ENCODE measurements at places on chromosomes 12 and 14.
A peak's percentile ranks its signal among the peaks of the same experiment; 100 is the strongest.

GRCh38 chr12:125249066-125249824 is 184.0 kb downstream of the AACS start:
- DNase-seq: no peak

GRCh38 chr12:108875682-108876361 is 4.1 kb upstream of the DAO start:
- no peak for DNase-seq

DNA sequence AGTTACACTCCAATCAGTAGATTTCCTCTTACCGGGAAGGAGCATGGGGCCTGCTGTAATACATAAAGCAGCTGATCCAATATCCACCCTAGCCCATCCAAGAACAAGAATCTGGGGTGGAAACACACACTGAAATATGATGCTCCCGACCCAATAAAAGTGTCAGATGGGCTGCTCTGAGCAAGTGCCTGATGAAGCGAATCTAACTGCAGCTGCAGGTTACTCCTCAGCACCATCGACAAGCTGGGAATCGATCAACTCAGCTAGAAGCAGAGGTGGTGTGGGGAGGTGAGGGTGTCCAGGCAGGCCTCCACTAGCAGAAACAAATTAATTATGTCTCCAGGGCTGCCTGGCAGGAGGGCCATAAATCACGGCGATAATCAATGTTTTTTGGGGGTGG is 64.0 kb upstream of the WSCD2 start:
- no peak for DNase-seq

DNA sequence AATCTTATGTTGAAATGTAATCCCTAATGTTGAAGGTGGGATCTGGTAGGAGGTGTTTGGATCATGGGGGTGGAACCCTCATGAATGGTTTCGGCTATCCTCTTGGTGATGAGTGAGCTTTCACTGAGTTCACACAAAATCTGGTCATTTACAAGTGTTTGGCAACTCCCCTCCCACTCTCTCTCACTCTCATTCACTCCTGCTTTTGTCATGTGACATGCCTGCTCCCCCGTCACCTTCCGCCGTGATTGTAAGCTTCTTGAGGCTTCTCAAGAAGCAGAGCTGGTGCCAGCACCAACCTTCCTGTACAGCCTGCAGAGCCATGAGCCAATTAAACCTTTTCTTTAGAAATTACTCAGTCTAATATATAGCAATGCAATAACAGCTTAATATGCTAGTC is 245.4 kb downstream of the BMP4 start:
- DNase-seq: no peak

GRCh38 chr12:65885312-65885711 is 61.0 kb downstream of the HMGA2 start:
- DNase-seq: no peak

GRCh38 chr12:129635021-129635685 is 268.7 kb downstream of the TMEM132D start:
- no peak for DNase-seq

GRCh38 chr12:44441155-44441554 is 435.0 kb downstream of the NELL2 start:
- no peak for DNase-seq

DNA sequence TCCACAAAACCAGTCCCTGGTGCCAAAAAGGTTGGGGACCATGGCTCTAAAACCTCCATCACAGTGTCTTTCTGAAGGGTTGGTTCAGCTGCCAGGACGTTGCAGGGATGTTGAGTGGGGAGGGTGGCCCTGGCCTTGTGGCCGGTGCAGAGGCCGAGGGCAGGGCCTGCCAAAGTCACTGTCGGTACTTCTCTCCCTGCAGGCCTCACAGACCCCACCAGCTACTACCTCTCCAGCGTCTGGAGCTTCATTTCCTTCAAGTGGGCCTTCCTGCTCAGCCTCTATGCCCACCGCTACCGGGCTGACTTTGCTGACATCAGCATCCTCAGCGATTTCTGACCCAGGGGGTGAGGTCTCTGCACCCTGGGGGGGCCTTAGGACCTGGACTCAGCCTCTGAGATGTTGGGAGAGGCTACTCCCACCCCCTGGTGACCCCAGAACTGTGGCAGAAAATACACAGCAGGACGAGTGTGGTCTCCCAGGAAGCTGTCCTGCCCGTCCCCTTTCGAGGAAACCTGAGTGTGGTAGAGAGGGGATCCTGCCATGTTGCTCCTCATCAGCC is 7.0 kb downstream of the SLC48A1 start:
- DNase-seq: no peak

- peak; percentile 39 for DNase-seq
Measured at GRCh38 chr14:55446127-55446736, 5.8 kb upstream of the TBPL2 start.

DNA sequence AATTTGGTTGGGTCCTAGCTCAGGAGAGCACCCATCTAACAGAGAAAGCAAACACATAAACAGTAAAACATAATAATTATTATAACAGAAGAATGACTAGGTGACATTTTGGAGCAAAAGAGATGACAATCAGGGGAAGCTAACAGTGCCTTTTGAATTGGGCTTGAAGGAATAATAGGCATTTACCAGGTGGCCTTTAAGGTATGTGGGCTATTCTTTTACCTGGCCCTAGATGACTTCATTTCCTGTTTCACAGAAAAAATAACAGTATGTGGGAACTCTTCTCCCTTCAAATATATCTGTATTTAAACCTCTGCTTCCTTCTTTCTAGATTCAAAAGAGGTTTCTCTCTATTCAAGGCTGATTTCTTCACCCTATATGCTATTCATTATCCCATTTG is 3.8 kb downstream of the IRAK4 start:
- no peak for DNase-seq

- DNase-seq: no peak
Measured at GRCh38 chr14:29528889-29529288, 398.8 kb downstream of the PRKD1 start.

- DNase-seq: no peak
Measured at GRCh38 chr14:86525673-86526072, 995.7 kb downstream of the FLRT2 start.

DNA sequence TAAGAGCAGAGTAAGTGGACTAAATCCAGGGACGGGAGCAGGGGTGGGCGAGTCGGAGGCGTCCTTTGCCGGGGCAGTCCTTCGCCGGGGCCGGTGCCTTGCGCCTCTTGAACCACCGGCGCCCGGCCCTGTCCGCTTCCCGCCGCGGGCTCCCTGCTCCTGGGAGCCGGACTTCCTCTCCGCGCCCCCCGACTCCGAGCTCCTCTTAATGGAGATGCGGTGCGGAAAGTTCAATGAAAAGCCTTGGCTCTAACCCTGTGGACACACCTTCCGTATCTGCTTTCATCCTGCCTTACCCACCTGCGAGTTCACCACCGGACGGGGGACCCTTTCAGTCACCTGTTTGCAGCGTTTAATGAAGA is 412 bp downstream of the FGFR1OP2 start:
- no peak for DNase-seq

DNA sequence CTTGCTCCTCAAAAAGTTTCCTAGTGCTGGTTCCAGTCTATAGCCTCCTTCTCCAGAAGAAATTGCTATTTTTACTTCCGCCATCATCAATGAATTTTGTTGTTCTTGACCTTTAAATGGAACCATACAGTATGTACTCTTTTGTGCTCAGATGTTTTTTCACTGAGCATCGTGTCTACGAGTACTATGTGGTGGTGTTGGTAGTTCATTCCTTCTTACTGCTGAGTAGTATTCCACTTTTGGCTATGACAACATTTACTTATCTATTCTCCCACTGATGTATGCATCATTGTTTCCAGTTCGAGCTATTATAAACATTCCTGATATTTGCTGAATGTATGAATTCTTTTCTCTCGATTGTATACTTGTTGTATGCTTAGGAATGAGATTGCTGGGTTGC is 28.6 kb downstream of the SLC2A14 start:
- no peak for DNase-seq

DNA sequence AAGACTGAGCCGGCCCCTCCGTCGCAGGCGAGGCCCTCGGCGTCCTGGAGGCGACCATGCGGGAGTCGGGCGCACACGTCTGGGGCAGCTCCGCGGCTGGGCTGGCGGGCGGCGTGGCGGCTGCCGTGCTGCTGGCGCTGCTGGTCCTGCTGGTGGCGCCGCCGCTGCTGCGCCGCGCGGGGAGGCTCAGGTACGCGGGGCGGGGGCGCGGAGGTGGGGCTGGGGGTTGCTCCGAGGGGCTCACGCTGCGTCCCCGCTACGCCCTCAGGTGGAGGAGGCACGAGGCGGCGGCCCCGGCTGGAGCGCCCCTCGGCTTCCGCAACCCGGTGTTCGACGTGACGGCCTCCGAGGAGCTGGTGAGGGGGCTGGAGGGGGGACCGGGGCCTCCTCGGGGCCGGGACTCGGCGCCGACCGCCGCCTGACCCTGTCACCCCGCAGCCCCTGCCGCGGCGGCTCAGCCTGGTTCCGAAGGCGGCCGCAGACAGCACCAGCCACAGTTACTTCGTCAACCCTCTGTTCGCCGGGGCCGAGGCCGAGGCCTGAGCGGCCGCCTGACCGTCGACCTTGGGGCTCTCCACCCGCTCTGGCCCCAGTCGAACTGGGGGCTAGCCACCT is 7.8 kb downstream of the AMN start:
- no peak for DNase-seq

GRCh38 chr14:77541905-77542304 is 43.3 kb upstream of the ISM2 start:
- DNase-seq: no peak

DNA sequence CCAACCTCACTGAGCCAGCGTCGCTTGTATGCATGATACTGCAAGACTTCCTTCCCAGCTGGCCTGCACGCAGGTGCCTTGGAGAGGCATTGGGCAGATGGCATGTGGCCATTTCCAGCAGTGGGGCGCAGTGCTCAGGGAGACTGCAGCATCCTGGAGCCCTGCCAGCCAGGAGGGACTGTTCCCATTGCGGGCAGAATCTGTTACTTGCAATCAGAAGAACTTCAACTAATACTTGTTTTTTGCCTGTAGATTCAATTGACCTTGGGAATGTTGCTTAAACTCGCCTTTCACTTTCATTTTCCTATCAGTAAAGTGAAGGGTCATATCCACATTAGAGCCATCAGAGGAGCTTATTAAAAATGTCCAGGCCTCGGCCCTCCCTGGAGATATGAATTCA is 29.8 kb downstream of the ANKRD9 start:
- no peak for DNase-seq

GRCh38 chr14:56741325-56741724 is 69.0 kb downstream of the OTX2 start:
- no peak for DNase-seq

- DNase-seq: peak; percentile 71
Measured at GRCh38 chr14:100147181-100147631, 12.2 kb downstream of the DEGS2 start.

DNA sequence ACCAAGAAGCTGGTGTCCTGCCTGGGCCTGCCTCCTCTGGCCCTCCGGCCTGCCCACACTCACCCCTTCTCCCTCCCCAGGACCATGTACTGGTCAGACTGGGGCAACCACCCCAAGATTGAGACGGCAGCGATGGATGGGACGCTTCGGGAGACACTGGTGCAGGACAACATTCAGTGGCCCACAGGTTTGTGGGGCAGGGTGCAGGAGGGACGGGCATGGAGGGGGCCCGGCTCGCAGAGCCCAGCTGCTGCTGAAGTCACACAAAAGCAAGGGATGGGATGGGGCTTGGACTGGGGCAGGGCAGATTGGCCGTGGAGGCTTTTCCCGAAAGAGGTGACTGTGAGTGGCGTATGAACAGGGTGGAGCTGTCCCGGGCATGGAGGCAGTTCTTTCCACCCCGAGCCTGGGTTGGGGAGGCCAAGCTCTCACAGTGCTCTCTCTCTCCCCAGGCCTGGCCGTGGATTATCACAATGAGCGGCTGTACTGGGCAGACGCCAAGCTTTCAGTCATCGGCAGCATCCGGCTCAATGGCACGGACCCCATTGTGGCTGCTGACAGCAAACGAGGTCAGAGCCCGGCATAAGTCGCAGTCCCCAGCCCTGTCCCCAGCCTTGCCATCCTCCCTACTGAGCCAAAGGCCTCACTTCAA is 7.8 kb upstream of the NXPH4 start:
- DNase-seq: no peak

DNA sequence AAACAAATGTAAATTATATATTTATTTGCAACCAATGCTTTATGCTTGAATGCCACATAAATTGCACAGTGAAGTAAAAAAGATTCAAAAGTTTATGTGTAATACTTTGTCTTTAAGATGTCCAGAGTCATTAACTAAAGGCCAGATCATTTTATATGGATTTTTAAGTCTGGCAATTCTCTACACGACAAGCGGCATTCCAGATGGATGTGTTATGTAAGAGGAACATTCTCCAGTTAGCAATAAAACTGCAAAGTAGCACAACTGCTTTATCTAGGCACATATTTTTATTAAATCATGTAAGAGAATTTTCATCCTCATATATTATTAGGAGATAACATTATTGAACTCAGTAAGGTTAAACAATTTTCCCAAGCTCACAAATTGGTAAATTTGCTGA is 1717.7 kb upstream of the SEL1L start:
- no peak for DNase-seq

DNA sequence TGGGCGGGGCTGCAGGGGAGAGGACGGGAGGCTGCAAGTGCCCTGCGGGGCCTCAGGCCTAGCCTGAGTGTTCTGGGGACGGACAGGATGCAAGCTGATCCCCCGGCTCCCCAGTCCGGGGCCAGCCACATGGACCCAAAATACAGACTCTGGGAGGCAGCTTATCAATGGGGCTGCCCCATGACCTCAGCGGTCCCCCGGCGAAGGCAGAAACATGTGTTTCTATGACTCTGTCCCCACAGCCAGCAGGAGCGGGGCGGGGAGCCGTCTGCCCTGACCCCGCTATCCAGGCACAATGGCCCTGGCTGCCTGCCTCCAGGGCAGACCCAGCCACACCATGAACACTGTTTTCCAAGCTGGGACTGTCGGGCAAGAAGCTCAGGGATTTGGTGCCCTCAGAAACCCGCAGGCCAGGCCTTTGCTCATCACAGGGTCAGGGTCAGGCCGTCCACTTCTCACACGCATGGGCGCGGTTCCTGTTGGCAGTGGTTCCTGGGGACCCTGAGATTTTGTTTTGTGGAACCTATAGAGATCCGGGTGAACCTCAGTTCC is 75.0 kb downstream of the RFLNA start:
- no peak for DNase-seq

DNA sequence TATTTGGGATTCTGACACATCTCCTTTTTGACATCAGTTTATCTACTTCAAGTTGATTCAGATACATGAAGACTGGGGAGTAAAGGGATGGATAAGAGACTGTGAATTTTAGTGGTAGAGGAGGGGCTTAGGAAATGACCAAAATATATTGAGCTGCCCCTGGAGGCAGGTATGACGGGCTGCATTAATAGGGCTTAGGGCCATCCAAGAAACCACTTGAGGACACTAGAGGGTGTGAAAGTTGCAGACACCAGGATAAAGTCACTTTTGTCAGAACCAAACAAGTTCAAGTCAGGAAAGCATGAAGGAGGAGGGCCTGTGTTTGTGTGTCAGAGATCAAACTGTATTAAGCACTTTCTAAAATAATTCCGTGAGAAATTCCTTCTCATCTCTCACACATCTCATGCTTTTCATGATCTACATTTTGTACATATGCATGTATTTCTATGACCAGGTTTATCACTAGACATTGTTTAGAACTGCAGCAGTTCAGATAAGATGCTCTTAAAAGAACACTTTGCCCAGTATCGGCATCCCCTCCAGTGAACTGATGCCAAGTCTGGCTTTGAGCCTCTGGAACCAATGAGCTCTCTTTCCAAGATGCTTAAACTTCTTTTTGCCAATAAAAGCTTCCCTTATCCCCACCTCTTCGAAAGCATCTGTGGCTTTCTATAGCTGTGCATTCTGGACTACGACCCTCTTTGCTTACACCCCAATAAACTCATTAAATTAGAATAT is 136.9 kb downstream of the SLC38A1 start:
- no peak for DNase-seq

GRCh38 chr14:99928963-99929362 is 135.8 kb downstream of the EML1 start:
- DNase-seq: no peak

GRCh38 chr12:59041241-59042121 is 121.2 kb upstream of the LRIG3 start:
- DNase-seq: no peak

Data from CD4-positive, alpha-beta T cell treated with Interleukin-4 for 1 hour (primary cell).